ENCODE measurements at places on chromosomes 3 and 15.

DNA sequence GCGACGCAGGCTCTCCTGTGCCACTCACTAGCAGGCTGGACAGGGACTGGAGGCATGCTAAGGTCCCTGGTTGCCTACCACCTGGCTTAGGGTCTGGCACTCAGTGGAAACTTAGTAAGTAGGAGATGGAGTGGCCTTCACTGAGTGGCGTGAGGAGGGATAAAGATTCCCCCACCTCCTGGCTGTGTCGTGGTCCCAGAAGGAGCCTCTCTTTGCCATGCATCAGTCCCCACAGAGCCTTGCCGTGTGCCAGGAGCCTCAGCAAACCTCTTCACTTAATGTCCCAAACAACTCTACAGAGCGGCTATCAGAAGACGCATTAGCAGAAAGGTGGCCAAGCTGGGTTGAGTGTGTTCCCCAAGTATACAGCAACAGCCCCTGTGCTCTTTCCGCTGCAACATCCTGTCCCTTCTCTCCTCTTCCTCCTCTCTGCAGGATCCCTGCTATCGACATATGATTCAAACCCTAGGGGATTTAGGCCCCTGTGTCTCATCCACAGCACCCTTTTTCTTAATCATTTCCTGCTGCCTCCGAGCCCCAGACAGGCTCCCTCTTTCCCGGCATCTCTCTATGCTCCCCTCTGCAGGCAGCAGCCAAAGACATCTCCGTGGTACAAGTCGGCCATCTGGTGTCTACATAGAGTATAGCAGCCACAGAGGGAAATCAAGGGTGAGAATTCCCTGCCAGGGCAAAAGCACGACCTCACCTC lies 66.7 kb downstream of the SLC6A1 start:
- peak; percentile 60 for DNase-seq

- DNase-seq = no peak
Observed at GRCh38 chr15:89963301-89964231, 37.6 kb upstream of the ZNF710 start.

GRCh38 chr15:58064980-58065444 lies 499 bp downstream of the ALDH1A2 start:
- no peak for DNase-seq

GRCh38 chr3:4633078-4634004 lies 140.2 kb downstream of the ITPR1 start:
- peak; percentile 43 for DNase-seq

GRCh38 chr3:128603811-128604775 lies 46.5 kb downstream of the RPN1 start:
- no peak for DNase-seq

GRCh38 chr3:129854460-129854859 lies 39.1 kb downstream of the TMCC1 start:
- DNase-seq = no peak

GRCh38 chr3:58049143-58049785 lies 41.0 kb downstream of the FLNB start:
- peak; percentile 94 for DNase-seq

DNA sequence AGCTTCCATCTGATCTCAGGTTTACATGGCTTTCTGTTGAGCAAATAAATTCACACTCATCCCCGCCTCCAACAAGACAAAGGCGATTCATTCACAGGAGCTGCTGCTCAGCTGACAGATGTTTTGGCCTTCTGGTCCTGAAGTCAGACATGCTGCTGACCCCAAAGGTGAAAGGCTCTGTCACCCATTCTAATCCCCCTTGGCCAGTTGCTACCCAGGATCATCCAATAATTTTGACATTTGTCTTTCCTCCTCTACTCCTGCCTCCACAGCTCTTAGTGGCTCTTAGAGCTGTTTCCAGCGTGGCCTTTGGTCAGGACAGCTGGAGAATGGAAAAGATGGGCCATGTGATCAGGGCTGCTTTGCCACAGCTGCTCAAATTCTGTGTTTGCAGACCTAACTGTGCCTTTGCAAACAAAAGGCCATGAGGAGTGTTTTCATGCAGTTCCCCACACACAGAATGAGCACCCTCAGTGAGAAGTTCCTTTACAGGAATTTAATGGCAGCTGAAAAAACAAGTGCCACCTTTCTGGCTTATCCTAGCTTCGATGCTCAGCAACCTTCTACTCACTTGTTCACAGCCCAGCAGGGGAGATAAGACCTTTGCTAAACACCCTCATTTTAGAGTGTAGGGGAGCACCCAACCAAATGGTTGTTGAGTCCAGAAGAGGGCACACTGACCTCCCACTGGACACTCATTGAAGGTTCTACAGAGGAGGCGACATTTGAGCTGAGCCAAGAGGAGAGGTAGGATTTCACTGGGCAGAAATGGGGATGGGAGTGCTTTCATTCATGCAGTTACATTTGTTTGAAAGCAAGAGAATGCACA lies 39.0 kb downstream of the CYP19A1 start:
- DNase-seq = no peak

- no peak for DNase-seq
Observed at GRCh38 chr3:72559385-72559784, 288.9 kb downstream of the SHQ1 start.

GRCh38 chr3:120428924-120429323 lies 21.9 kb downstream of the FSTL1 start:
- DNase-seq = no peak

DNA sequence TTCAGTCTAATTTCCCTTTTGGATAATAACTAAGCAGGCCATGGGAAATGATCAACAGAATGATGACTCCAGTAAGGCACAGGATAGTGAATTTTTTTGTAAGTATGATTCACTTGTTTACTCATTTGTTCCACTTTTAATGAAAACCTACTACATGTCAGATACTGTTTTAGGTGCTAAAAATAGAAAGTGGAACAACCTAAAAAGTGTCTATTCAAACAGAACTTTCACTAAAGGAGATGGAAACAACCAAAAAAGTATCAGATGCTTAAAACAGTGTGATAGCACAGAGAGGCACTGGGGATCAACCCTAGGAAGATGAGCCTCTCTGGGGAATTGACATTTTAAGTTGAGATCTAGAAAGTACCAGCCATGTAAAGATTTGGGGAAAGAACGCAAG lies 11.1 kb downstream of the RYK start:
- no peak for DNase-seq

DNA sequence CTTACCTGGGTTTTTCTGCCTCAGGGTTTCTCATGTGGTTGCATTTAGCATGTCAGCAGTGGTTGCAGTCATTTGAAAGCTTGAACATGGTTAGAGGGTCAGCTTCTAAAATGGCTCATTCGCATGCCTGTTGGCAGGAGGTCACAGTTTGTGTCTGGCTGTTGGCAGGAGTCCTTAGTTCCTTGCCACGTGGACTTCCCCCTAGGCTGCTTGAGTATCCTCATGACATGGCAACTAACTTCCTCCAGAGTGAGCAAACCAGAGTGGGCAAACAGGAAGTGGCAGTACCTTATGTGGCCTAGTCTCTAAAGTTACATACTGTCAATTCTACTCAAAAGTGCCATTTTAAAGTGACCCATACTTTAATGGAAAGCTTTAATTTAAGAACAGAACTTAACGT lies 3.4 kb upstream of the UNC13C start:
- no peak for DNase-seq

DNA sequence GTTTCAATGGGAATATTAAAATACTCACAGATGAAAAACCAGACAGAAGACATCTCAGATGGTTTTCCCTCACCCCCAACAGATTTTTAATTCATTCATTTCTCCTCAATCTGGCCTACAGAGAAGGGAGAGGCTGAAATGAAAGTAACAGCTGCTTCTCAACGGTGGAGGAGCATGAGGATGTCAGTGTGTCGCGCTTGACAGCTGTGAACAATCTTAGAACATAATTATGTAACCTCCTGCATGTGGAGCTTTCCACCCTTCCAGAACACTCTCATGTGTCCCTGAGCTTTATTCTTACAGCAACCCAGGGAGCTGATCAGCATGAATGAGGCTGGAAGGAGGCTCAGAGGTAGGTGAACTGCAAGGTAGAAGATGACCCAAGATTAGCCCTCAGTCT lies 52.7 kb downstream of the MB21D2 start:
- no peak for DNase-seq

- no peak for DNase-seq
Observed at GRCh38 chr15:96042734-96043224, 287.7 kb upstream of the NR2F2 start.

- DNase-seq = no peak
Observed at GRCh38 chr3:73259291-73259690, 197.8 kb downstream of the EBLN2 start.

GRCh38 chr3:82416830-82417229 lies 655.4 kb upstream of the GBE1 start:
- no peak for DNase-seq

GRCh38 chr3:129542747-129543146 lies 228 bp upstream of the H1-8 start:
- DNase-seq = no peak

GRCh38 chr15:88908123-88908522 lies 5.1 kb downstream of the MFGE8 start:
- DNase-seq = no peak

DNA sequence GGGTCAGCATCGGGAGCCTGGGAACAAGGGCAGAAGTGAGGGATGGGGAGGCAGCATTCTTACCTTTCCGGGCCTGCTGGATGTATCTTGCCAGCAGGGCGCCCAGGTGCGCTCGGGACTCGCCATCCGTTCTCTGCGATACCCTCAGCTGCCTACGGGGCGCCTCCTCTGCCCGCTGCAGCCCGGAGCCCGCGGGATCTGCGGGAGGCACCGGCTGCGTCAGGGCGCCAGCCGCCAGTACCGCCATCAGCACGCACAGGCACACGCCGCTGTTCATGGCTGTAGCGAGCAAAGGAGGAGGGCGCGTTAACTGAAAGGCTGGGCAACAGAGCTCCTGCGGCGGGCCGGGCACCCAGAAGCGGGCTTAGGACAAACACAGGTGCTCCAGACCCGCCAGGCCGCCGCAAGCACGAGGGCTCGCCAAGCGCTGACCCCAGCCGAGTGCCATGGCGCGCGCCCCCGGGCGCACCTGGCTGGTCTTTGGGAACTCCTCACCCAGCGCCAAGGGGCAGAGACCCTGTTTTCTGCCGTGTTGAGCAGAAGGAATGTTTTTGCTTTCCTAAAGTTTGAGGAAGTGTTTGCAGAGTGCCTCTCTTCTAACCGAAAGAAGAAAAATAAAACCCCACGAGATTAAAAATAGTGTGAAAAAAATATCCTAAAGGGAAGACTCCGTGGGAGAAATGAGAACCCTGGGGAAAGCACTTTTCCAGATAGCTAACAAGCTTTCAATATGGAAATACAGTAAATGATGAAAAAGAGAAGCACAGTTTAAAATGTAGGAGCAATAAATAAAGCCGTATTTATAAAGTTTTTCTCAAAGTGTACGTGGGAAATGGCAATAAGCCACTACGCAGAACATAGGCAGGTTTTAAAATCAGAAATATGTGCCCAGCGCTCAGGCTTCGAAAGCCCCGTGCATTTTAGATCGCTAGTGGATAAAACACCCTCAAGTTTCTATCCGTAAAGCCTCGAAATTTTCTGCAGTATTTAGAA lies 2.3 kb downstream of the CCK start:
- DNase-seq = no peak

GRCh38 chr3:62538691-62539356 lies 165.5 kb upstream of the FEZF2 start:
- no peak for DNase-seq

DNA sequence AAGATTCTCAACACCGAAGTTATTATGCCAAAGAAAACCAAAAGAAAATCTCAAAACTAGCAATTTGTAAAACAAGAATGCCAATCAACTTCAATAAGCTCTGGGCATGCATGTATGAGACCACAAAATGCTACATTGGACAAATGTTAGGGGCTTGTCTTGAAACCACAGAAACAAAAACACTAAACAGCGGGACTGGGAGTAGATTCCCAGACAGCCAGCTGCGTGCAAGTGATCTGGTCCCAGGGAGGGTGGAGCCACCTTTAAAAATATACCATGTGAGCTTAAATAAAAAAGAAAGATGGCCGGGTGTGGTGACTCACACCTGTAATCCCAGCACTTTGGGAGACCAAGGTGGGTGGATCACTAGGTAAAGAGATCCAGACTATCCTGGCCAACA lies 163.6 kb upstream of the PRICKLE2 start:
- no peak for DNase-seq

- no peak for DNase-seq
Observed at GRCh38 chr3:44420676-44421075, 56.8 kb downstream of the ZNF445 start.

- no peak for DNase-seq
Observed at GRCh38 chr3:100988080-100988479, 5.1 kb downstream of the ABI3BP start.

DNA sequence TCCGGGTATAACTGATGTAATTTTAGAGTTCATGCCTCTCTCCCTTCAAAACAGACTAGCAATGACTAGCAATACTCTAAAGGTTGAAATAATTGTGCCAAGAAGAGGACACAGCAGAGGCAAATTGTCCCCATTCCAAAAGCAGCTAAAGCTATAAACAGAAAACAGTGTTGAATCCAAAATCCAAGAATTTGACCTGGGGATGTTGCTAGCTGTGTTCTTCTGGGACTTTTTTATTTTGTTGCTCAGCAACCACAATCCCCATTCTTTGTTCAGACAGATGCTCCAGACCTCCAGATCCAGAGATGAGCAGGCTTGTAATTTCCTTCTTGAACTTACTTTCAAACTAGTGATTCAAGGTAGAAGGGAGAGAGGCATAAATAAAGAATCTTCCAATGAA lies 191.5 kb downstream of the FOXB1 start:
- DNase-seq = no peak

GRCh38 chr3:54510506-54510905 lies 388.2 kb downstream of the CACNA2D3 start:
- no peak for DNase-seq

GRCh38 chr3:8538913-8539312 lies 37.3 kb downstream of the LMCD1 start:
- no peak for DNase-seq

GRCh38 chr3:177057768-177058167 lies 139.5 kb downstream of the TBL1XR1 start:
- no peak for DNase-seq

GRCh38 chr3:52650439-52650838 lies 35.3 kb downstream of the PBRM1 start:
- no peak for DNase-seq

DNA sequence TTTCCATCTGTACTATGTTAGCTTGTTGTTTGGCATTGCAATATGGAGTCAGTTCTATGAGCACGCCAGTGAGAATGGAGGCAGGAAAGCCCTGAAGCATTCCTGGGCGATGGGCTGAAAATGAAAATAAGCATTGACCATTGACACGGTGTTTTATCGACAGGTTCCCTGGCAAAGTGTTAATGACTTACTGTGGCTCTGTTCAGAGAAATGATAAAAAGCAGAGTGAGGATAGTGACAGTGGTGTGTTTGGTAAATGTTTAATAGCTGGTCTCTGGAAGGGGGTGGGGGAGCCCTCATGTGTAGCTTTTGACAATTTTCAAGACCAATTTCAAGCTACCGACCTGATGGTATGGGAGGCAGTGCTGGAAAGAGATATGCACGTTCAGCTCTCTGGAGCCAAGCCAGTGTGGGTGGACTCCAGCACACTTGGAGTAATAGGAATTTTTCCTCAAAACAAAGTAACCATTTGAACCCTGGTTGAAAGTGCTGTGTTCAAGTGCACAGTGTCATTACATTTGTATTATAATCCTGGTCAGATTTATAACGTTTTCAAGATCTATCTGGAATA lies 341.7 kb upstream of the ROBO2 start:
- DNase-seq = no peak

GRCh38 chr3:197495499-197495898 lies 60.3 kb downstream of the BDH1 start:
- no peak for DNase-seq

GRCh38 chr3:40379674-40380306 lies 7.2 kb upstream of the ENTPD3 start:
- DNase-seq = no peak

Data from RWPE1 (cell line).